ENCODE measurements at places on chromosomes 2 and 18.

GRCh38 chr2:188668017-188668680 is 306.0 kb upstream of the COL3A1 start:
- no peak for DNase-seq

GRCh38 chr18:41969881-41970280 is 14.8 kb downstream of the PIK3C3 start:
- no peak for DNase-seq

DNA sequence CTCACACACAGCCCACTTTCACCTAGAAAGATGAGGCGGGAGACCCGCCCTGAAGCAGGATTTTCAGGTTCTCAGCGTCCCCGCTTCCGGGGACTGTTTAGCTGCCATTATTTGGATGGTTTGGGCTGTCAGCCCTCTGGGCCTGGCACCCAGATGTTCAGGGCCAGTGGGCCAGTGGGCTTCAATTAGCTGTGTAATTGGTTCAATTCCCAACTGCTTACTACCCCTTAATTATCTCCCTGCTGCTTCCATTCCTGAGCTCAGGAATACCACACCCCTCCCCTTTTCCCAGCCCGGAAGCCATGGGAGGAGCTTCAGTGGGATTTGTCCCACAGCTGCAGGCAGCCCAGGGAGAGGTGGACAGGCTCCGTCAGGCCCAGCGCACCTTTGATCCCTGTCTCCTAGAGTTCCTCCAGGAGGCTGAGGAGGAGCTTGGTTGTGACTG is 114.1 kb upstream of the MYCN start:
- DNase-seq, result no peak

DNA sequence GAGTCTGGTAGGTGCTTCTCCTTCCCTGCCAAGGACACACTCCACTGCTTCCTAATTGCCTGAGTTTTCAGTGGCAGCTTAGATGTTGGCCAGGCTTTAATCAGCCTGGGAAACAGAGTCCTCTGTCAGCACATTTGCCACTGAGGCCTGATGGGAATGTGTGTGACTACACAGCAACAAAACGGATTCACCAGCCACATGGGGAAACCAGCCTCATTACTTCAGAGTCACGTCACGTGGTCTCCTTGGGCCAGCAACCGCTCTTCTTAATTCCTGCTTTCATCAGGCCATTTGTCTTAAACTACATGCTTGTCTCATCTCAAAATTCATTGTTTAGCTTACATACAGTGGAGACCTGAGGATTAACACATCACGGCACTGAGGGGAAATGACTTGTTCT is 93.9 kb upstream of the LTBP1 start:
- no peak for DNase-seq

DNA sequence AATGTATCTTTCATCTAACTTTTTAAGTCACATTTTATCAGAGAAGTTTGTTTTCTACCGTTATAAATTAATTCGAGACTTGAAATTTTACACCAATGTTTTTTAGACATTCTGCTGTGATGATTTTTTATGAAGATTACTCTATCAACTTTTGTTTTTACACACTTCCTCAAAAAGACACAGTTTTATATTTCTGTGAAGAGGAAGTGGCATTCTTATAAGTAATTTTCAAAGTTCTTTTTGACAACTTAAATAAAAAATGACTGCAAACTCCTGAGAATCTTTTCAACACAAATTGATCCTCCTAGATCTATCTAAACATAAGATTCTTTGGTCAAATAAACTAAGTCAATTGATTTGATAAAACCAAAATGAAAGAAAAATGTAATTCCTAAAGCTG is 13.7 kb downstream of the ANKRD44 start:
- no peak for DNase-seq
